ENCODE measurements at places on chromosomes 7 and 10.

DNA sequence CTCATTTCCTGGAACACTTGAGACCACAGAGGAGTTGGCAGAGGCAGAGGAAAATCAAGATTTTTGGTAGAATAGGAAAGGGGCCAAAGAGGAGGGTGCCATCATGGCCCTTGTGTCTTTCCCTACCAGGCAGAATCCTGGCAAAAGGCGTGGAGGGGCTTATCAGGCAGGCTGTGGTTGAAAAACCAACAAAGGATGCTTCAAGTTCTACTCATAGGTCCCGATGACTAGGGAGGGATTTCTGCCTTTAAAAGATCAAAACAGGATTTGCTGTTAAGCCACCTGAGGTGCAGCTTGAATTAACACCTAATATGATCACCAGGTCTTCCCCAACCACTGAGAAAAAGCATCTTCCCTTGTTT, 45.7 kb downstream of the BPGM start:
- H3K36me3 ChIP-seq: no peaks in the 10 kb centered on the region
- no peaks in the 10 kb centered on the region for H3K27me3 ChIP-seq
- no peaks in the 10 kb centered on the region for H3K4me1 ChIP-seq
- no peak overlapping the region for H3K4me3 ChIP-seq
- no peak for DNase-seq

DNA sequence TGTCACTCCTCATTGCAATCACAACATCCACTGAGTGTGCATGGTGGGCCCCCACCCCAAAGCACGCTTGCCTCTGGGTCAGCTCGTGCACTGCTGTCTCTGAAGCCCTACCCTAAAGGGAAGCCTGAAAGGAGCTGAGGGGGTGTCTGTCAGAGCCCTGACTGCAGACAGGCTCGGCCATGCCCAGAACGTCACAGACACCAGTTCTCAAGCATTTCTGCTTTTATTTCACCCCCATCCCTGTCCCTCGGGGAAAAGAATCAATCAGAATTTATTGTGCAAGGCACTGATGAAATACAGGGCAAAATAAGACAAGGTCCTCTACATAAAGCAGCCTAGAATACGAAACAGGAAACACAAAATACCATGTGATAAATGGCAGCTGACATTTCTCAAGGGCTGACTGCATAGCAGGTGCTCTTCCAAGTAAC, 231.8 kb downstream of the WDR37 start:
- H3K27me3 ChIP-seq: no peaks in the 10 kb centered on the region
- no peaks in the 10 kb centered on the region for H3K36me3 ChIP-seq
- peaks cover 4% of the 10 kb centered on the region for H3K4me1 ChIP-seq
- no peak overlapping the region for H3K4me3 ChIP-seq
- no peak overlapping the region for H3K27ac ChIP-seq

DNA sequence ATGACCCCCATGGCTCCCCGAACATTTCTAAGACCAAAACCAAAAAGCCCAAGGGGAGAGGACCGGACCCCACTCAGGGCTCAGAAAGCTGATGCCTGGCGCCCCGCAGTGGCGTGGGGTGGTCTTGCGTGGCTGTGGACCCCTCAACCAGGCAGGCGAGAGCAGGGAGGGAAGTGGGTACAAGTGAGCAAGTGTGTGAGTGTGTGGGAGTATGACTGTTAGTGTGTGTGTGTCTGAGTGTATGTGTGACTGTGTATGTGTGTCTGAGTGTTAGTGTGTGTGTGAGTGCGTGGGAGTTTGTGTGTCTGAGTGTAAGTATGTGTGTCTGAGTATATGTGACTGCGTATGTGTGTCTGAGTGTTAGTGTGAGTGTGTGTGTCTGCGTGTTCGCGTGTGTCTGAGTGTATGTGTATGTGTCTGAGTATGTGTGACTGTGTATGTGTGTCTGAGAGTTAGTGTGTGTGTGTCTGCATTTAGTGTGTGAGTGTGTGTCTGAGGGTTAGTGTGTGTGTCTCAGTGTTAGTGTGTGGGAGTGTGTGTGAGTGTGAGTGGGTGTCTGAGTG, 34.0 kb upstream of the INSIG1 start:
- no peak overlapping the region for H3K27ac ChIP-seq
- H3K27me3 ChIP-seq: no peaks in the 10 kb centered on the region
- H3K4me1 ChIP-seq: no peaks in the 10 kb centered on the region
- no peaks in the 10 kb centered on the region for H3K36me3 ChIP-seq

- peaks cover 18% of the 10 kb centered on the region for H3K27me3 ChIP-seq
- no peak for DNase-seq
- peaks cover 28% of the 10 kb centered on the region for H3K4me1 ChIP-seq
- H3K27ac ChIP-seq: no peak overlapping the region
- 0 out of 2 replicates have a peak, but pooled peaks cover 7% of the 10 kb centered on the region for H3K36me3 ChIP-seq
Observed at GRCh38 chr7:128275681-128276080, 34.6 kb downstream of the LEP start.
